Glomerular endothelial cell (primary cell): ENCODE measurements at places on chromosomes 12 and 14. TPM values are rescaled to one million over a fixed set of nuclear protein-coding genes. Genes with fewer than 3 reads are reported as not detected.

- no peak for DNase-seq
Measured at GRCh38 chr12:42135259-42135814, 9.3 kb downstream of the GXYLT1 start.

DNA sequence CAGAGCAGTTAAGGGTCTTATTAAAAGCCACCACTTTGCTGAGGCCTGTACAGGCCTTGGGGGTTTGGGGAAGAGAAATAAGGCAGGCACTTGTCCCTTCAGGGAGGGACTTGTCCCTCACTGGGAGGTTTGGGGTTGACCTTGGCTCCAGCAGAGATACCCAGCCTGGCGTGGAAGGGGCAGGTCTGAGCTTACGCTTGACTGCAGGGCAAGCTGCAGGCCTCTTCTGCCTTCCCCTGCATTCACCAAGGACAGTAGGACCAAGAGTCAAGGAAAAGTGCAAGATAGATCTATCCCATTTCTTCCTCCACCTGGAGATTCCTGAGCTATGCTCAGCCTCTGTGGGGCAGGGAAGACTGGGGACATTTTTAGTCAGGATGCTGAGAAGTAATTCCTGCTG is 154.3 kb downstream of the SMOC1 start:
- DNase-seq: no peak

GRCh38 chr14:33229269-33229929 is 290.7 kb downstream of the NPAS3 start:
- no peak for DNase-seq

DNA sequence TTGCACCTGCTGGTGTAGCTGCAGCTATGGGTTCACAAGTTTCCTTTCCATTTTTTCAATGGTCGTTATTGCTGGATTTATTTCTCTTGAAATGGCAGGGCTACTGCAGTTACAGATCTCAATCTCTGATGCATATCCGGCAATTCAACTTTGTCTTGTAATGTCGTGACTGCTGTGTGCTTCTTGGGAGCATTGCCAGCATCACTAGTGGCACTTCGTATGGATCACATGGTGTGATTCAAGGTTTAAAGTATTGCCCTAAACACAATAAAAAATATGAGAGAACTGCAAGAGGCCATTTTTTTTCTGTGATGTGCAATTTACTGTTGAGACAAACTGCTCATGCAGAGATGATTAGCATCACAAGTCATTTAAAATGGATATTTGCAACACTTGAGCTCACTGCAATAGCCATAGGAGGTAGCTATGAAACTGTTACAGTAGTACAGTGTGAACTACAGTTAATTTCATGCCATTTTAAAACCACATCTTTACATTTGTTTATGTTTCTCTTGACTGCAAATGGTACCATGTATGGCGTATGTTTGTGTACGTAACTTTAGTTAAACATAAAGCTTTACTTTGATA is 217.4 kb upstream of the PDE3A start:
- peak; percentile 95 for DNase-seq

- DNase-seq: no peak
Measured at GRCh38 chr12:109982210-109982609, 14.0 kb downstream of the GIT2 start.

DNA sequence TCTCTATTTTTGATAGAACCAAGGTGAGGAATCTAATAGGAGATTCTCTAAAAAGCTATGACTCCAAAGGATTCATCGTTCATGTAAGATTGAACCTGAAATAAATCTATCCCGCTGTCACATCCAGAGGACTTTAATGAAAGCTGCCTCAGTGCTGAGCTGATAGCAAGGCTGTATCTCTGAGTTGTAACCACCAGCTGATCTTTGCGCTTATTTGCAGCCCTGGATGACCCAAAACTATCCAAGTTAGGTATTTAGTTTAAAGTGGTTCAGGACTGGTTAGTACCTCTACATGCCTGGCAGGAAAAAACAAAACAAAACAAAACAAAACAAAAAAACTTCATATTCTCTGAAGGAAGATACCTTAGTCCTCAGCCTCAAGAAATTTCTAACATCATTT is 8.8 kb upstream of the ANKRD33 start:
- DNase-seq: no peak

DNA sequence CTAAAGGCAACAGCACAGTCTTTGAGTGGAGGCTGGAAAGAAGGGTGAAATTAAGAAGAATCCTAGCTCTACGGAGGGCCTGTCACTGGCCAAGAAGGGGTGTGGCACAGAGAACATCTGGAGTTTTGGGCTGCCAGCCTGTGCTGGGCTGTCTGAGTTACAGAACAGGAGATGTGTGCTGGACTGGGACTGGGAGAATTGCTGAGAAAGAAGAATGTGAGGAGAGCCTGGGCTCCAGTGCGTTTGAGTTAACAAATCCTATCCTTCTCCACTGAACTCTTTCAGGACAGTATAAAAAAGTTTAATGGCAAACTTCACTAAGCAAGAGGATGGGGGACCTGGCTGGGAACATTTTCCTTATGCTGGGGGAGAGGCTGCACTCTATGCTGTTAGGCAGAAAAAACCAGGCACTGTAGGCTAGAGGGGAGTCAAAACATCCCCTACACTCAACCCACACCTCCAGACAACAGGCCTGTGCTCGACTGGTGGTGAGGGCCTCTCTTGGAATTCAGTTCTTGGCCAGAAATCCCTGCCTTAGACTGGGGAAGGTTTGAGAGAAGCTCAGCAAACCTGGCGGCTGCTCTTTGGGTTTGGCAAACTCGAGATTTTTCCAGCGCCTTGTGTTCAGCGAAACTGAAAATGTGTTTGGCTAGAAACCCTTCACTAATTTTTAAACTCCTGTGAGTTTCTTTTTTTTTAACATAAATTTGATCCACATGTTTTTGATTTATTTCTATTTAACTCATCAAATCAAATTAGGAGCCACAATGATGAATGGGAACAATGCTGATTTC is 217.3 kb downstream of the MON2 start:
- DNase-seq: no peak

DNA sequence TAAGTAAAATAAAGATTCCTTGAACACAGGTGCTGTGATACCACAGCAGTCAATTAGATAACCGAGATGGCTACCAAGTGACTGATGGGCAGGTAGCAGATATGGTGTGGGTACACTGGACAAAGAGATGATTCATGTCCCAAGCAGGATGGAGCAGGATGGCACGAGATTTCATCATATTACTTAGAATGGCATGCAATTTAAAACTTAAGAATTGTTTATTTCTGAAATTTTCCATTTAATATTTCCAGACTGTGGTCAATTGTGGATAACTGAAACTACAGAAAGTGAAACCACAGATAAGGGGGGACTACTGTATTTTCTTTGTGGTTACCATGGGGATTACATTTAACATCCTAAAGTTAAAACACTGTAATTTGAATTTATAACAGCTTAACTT is 7.5 kb upstream of the ZFP36L1 start:
- no peak for DNase-seq

DNA sequence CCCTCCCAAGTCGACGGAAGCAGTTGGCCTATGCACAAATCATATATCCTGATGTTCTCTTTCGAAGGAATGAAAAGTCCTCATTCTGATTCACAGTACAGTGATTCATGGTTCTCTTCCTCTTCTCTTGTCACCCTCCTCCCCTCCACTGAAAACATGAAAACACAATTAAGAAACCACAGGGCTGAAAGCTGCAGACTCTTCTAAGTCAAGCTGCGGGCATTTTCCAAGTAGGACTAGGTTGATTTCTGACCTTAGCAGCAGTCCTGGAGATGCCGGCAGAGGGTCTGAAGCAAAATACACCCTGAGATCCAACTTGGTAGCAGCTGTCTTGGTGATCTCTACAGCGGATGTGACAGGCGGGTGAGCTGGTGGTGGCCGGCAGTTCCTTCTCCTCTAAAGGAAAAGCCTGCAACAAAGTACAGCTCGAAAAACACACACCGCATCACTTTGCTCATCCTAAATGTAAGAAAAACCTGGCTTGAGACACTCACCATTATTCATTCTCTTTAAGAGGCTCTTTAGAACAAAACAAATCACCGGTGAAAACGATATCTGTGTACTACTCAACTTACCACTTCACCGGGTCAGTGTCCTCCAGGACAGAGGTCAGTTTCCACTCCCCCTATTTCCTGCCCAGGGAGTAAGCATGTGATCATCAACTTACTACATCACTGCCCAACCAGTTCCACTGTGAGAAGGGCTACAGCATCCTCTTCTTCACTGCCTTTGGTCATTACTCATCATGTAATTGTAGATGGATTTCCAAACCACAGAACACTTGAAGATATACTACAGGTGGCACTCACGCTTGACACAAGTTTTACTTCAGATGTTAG is 6.0 kb downstream of the TMCC3 start:
- no peak for DNase-seq

GRCh38 chr12:45644541-45644940 is 85.0 kb upstream of the ARID2 start:
- no peak for DNase-seq

DNA sequence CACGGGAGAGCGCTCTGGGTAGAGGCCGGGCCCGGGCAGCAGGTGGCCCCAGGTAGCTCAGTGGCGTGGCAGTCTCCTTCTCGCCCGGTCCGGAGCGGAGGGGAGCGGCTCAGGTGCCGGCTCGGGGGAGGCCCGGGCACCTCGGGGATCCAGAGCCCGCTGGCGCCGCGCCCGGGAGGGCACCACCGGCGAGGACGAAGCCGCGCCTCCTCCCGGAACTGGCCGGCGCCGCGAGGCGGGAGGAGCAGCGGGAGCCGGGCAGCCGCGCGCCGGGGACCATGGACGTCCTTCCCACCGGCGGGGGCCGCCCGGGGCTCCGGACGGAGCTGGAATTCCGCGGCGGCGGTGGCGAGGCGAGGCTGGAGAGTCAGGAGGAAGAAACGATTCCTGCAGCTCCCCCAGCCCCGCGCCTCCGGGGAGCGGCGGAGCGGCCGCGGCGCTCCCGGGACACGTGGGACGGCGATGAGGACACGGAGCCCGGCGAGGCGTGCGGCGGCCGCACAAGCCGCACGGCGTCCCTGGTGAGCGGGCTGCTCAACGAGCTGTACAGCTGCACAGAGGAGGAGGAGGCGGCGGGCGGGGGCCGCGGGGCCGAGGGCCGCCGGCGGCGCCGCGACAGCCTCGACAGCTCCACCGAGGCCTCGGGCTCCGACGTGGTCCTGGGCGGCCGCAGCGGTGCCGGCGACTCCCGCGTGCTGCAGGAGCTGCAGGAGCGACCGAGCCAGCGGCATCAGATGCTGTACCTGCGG is 21.5 kb upstream of the GNS start:
- no peak for DNase-seq

DNA sequence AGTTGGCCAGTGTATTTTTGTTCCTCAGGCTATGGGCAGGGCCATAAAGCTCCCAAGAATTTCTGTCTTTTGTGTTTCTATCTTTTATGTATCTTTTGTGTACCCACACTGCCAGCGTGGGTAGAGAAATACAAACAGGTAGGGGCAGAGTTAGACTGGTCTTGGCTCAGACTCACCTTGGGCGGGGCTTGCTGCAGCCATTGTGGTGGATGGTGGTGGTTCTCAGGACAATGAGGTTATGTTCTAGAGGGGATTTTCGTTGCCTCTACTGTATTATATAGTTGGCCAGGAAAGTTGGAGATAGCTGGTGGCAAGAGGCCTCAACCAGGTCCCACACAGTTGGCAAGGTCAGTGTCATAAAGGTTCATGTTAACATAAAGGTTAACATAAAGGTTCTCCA is 977.5 kb upstream of the LRFN5 start:
- DNase-seq: no peak

GRCh38 chr12:117161460-117162166 is 28.7 kb downstream of the FBXO21 start:
- DNase-seq: no peak

- no peak for DNase-seq
Measured at GRCh38 chr12:102343361-102344121, 136.8 kb downstream of the IGF1 start.

- DNase-seq: no peak
Measured at GRCh38 chr12:56337753-56338251, 882 bp upstream of the IL23A start.

DNA sequence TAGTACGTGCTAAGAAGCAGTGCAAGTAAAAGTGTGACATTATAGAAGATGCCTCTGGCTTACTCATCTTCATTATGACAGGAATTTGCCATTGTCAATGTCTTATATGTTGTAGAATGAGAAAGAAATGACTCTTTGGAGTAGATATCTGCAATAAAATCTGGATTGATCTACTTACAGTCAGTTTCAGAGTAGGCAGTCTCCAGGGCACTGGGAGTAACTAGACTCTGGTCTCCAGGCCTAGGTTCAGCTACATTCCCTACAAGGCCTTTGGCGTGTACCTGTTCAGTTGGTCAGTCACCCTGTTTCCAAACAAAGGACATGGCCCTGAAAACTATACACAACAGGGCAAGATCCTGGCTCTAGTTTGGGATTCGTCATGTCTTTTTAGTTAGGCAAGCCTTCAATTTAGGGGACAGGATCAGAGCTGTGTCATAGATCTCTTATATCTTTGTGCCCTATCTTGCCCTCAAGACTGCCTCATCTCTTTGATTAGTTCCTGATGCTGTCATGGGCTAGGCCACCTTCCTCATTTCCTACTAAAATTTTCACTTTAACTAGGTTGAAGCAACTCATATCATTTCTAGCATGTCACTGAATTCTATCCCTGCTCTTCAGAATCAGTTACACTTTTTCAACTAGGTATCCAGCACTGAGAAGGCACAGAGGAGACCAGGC is 410.0 kb downstream of the RAD51B start:
- no peak for DNase-seq

- no peak for DNase-seq
Measured at GRCh38 chr12:51171884-51172514, 936 bp downstream of the TFCP2 start.

- DNase-seq: peak; percentile 4
Measured at GRCh38 chr12:105554223-105554678, 223.8 kb downstream of the C12orf75 start.

DNA sequence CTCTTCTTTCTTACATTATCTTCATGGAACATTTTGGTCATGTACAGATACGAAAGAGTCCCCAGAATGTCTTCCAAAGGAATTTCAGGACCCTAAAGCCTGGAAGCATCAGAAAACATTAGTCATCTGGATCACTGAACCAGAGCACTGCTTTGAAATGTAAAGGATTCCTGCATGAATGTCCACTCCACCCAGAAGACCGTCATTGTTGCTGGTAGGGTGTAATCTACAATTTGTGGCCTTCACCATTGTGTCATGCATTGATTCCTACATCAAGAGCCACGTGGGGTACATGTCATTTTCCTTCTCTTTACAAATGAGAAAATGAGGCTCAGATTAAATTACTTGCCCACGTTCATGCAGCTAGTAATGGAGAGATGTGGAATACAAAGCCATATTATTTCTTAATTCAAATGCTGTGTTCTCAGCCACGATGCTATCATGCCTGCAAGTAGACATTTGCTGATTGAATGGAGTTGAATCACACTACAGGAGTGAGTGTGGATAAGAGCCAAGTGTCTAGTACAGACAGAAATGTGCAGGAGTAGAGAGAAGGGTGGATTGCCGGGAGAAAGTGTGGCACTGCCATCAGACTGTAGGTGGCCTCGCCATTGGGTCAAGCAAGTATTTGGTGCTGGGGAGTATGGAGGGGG is 231.2 kb downstream of the C12orf75 start:
- no peak for DNase-seq

The TRMT61A gene
- 7.1 and 9.3 TPM in 2 replicates for total RNA-seq

The TSHR gene
- not detected in 2 replicates for total RNA-seq

The OTOGL gene
- total RNA-seq: 0.06 and 0.10 TPM in 2 replicates

The SSTR1 gene
- total RNA-seq: 0.63 and 2.5 TPM in 2 replicates

The PAPLN gene
- 17.1 and 58.0 TPM in 2 replicates for total RNA-seq

The TAS2R42 gene
- not detected in 2 replicates for total RNA-seq

The PIK3C2G gene
- total RNA-seq: not detected in 2 replicates

The WSCD2 gene
- total RNA-seq: not detected in 2 replicates

The SLC6A12 gene
- 0.70 and 0.92 TPM in 2 replicates for total RNA-seq

The HSP90AA1 gene
- 698 and 771 TPM in 2 replicates for total RNA-seq

The CD4 gene
- total RNA-seq: not detected in 2 replicates
